ENCODE measurements at places on chromosomes 5 and 9.

- DNase-seq: no peak
Observed at GRCh38 chr9:136331556-136332481, 4.5 kb downstream of the GPSM1 start.

- DNase-seq: no peak
Observed at GRCh38 chr9:114080773-114081440, 2.8 kb upstream of the AMBP start.

GRCh38 chr5:119382169-119382568 lies 26.4 kb downstream of the TNFAIP8 start:
- no peak for DNase-seq

GRCh38 chr9:105157171-105157583 lies 87.3 kb upstream of the SLC44A1 start:
- DNase-seq: peak; percentile 19

DNA sequence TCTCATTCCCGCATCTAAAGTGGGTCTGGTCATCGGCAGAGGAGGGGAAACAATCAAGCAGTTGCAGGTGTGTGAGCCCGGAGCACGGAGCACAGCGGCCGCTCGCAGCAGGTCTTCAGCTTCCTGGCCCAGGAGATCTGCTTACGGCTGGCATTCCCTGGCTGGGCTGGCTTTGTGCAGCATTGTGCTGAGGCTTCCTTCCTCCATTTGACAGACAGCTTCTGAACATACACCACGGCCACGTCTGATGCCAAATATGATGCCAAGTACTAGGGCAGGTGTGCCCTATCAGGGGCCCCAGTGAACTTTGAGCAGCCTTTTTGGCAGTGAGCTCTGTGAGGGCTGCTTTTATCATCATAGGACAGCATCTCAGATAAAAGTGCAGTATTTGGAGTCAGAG lies 37.1 kb downstream of the FUBP3 start:
- no peak for DNase-seq

GRCh38 chr9:35338086-35338485 lies 151.8 kb upstream of the RUSC2 start:
- DNase-seq: no peak

DNA sequence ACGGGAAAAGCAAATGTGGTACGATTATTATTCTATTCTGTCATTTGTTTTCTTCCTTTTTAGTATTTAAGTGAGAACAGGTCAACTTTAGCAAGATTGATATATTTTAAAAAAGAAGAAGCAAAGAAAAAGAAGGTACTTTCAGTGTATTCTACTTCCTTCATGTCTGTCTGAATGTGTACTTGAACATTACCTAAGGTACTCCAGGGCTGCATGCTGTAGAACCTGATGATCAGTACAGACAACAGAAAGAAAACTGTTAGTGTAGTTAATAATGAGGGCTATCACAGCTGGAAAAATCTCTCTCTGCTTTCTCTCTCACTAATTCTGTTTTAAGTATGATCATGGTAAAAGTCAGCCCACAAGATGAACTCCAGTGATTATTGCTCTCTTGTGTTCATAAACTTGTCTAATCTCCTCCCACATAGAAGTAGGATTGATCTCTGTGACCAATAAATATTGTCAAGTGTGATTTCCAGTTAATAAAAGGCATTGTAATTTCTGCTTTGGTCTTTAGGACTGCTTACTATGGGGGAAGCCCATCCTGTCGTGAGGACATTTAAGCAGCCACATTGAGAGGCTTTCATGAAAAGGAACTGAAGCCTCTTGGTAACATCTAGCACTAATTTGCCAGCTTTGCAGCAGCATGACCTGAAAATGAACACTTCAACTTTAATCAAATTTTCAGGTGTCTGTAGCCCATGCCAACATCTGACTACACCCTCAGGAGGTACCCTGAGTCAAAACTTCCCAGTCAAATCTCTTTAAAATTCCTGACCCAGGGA lies 864.0 kb upstream of the ACO1 start:
- no peak for DNase-seq

DNA sequence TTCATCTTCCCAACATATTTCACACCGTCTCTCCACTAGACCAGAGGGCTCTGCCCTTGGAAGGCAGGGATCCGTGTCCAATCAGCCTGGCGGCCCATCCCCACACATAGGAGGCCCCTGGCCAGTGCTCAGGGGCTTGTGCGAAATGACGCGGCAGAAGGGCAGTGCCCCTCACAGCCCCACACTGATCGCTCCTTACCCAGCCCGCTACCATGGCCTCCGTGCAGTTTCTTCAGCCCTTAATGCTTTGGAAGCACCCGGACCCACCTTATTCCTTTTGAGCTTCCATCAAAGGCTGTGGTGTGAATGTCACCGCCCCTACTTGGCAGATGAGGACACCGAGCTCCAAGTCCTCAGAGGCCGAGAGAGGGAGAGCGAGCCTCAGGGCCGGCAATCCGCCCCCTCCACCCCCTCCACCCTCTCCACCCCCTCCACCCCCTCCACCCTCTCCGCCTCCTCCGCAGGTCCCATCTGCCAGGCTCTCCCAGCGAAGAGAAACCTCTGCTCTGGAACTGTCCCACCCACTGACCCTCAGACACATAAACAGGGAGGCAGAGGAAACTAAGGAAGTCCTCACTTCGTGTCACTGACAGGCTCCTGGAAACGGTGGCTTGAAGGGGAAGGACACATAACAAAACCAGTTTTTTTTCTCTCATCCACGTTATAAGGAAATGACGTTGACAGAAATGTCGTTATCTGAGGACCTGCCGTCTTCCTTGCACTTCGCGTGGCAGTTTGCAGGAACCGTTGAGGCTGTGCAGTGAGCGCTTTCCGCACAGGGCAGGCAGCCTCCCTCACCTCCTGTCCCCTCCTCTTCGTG lies 13.9 kb downstream of the QSOX2 start:
- peak; percentile 43 for DNase-seq

DNA sequence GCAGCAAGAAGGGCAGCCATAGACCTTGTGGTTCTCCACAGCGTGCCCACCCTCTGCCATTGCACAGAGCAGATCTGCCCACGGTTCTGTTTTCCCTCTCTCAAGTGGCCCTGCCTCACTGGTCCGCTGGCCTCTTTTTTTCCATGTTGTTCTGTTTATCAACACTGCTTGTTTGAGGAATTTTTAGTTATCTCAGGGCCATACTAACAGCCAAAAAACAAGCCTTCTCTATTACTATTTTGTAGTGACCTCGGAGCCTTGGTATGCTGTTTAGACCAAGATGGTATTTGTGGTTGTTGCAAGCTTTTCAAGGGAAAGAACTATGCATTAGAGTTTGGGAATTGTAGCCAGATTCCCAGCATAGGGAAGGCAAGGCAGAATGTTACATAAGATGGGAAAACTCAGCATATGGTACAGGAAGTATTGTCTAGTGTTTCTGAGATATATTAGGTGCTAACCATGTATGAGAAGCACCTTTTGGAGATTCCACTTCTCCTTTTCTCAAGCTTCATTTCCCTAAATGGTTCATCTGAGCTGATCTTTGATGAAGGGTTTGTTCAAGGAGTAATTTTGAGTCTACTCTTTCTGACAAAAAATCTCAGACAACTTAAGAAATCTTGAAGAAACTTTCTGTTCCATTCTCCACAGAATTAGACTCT lies 54.3 kb downstream of the NUP214 start:
- no peak for DNase-seq

DNA sequence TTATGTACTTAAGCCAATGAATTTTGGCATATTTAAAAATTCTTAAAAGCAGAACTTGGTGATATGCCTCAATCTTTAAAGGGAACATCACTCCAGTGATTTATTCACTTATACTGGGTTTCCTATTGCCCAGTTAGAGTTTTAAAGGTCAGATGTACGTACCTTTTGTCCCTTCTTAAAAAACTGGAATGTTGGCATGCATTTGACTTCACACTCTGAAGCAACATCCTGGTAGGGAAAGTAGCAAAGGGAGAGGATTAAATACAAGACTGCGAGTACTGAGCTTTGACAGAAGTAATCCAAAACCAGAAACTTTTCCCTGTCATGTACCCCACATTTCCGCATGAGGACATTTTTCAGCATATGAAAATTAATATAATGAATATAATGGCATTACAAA lies 11.7 kb downstream of the TXN start:
- no peak for DNase-seq

GRCh38 chr5:58231041-58231440 lies 228.8 kb downstream of the PLK2 start:
- no peak for DNase-seq

DNA sequence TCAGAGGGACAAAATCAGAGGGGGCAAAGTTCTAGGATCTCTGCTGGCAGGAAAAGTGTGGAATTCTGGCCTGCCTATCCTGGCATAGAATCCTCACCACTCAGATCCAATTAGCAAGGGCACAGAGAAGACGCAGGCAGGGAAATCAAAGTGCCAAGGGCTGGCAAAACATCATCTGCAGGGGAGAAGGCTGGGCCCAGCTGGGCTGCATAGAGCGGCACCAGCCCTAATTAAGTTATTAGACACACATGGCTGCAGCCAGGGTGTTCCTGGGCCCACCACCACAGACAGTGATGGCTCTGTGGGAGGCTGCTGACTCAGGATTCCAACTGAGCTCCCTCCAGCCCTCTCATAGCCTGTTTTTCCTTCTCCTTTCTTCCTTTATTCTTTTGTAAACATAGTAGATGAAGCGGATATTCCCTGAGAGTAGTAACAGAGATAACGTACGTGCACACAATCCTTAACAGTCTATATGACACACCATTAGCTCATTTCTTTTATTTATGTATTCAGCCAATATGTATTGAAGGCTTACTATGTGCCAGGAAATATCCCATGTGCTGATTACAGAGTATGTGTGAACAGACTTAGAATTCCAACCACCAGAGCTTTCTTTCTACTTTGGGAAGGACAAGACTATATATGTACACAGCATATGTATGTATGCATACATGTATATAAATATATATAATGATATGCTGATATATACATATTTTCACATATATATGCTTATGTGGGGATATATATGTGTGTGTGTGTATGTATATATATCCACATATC lies 236.1 kb downstream of the ASTN2 start:
- no peak for DNase-seq

DNA sequence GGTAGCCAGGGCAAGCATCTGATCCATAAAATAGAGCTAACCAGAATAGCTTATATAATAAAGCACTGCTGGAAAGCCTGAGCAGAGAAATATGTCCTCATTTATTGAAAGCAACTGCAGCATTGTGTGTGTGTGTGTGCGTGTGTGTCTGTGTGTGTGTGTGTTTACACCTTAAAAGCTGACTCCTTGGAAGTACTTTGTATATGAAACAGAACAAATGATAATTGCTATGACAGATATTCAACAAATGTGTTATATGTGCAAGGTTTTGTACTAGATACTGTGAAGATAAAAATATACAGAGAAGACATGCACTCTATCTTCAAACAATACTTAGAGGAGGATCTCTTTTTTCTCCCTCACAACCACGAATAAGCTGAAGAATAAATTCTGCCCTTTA lies 22.0 kb upstream of the IFNE start:
- no peak for DNase-seq

- no peak for DNase-seq
Observed at GRCh38 chr5:72036951-72037350, 70.3 kb upstream of the MAP1B start.

DNA sequence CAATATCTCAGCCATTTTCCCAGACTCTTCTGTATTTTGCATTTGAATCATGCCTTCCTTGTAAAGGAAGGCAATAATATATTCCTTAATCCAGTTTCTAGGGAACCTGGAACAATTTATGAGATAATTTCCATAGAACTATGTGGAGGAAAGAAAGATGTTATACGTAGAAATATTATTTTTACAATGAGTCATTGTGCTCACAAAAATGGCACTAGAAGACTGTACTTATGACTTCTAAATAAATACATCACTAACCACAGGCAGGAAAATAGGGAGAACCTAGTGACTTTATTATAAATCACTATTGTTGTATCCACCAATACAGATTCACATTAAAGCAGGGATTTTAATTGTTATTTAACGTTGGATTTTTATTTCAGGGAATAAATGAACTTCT lies 87.6 kb downstream of the FBXO38 start:
- DNase-seq: no peak

DNA sequence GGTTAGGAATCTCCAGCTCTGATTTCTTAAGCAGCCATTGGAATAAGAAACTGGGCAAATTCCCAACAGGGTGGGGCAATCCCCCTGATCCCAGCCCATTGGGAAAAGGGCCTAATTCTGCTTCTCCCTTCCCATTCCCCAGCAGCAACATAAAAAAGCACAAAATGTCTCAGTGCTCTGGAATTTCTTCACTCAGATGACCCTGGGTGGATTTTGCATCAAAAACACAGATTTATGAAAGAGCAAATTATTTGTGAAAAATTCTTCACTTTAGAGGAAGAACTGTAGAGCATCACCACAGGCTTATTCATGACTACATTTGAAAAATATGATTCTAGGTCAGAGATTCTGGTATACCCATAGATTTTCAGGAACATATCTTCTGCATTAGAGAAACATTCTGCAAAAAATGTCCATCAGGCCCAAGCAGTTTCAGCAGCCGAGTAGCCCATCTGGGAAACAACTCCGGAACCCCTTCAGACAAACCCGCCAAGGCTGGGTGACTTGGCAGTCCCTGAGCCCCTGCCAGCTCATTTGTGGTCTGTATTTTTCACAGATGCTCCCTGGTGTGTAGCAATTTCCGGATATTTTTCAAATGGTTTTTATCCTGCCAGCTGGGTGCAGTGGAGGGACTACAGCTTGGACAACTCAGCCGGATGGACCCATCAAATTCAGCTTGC lies 102.1 kb upstream of the RANBP3L start:
- DNase-seq: no peak

DNA sequence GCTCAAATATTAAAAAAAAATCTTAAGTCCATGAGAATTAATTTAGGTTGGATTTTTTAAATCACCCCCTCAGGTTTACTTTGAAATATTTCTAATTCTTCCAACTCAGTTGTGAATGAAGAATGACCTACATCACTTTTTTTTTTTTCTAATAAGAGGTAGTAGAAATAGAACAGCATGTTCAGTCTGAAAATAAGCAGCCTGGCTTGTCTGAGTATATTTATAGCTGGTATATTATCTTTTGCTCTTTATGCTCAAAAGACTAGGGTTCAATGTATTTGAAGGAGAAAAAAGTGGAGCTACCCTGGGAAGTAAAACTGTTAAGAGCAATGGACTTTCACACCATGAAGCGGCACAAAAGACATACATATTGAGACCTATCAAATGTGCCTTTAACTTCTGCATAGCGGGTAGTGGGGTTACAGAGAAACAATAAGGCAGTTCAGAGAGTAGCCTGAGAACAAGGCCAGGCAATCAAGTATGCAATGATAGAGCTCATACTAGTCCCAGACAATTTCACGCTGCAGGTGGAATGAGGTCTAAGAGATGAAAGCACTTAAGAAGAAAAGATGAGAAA lies 175.4 kb upstream of the CDH12 start:
- no peak for DNase-seq

GRCh38 chr9:105007143-105007542 lies 79.2 kb upstream of the ABCA1 start:
- peak; percentile 39 for DNase-seq

DNA sequence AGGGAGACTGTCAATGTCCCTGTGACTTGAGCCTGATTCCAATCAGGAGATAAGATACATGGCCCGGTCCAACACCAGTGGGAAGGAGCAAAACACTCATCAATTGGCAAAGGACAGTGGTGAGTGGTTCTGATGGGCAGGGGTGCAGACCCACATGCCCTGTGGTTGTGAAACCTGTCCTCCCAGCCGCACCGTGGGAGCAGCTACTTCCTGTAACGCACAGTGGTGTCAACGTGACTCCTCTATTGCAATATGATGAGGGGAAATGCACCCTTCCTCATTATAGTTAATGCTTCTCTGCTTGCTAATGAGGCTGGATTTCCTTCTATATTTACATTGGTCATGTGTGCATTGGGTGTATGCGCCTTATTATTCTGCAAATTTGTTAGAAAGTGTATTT lies 223.0 kb downstream of the IRX1 start:
- no peak for DNase-seq
